ENCODE measurements at places on chromosomes 6 and 20.

- no peak for DNase-seq
Observed at GRCh38 chr6:95660544-95660943, 83.2 kb downstream of the MANEA start.

- no peak for DNase-seq
Observed at GRCh38 chr20:63473555-63474449, 1.3 kb upstream of the KCNQ2 start.

- no peak for DNase-seq
Observed at GRCh38 chr20:6282642-6283041, 159.8 kb upstream of the FERMT1 start.

DNA sequence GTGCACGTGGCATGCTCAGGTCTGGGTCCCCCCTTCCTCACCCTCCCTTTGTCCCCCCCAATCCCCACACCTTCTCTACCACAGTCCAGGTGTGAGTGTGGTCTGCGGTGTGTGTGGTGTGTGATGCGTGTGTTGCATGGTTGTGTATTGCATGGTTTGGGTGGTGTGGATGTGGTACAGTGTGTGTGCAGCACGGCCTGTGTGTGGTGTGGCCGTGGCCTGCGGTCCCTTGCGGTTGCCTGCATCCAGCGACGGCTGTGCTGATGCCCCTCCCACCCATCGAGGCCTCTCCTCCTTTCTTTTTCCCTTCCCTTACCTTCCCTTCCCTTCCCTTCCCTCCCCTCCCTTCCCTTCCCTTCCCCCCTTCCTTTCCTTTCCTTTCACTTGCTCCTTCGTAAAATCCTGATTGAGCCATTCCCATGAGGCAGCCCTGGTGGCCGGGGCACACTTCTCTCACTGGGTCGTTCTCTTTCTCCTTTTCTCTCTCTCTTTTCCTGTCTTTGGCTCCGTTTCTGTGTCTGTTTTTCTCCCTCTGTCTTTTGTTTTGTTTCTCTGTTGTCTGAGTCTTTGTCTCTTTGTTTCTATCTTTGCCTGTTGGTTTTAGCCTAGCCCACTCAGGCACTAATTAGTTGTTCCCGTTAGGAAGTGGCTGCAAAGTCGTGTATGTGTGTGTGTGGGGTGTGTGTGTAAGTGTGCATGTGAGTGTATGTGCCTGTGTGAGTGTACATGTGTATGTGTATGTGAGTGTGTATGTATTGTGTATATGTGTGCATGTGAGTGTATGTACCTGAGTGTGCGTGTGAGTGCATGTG lies 65.7 kb downstream of the SRC start:
- DNase-seq = no peak

- no peak for DNase-seq
Observed at GRCh38 chr6:140766999-140767398, 1365.7 kb upstream of the GJE1 start.

- DNase-seq = no peak
Observed at GRCh38 chr6:7087491-7087979, 20.2 kb upstream of the RREB1 start.

DNA sequence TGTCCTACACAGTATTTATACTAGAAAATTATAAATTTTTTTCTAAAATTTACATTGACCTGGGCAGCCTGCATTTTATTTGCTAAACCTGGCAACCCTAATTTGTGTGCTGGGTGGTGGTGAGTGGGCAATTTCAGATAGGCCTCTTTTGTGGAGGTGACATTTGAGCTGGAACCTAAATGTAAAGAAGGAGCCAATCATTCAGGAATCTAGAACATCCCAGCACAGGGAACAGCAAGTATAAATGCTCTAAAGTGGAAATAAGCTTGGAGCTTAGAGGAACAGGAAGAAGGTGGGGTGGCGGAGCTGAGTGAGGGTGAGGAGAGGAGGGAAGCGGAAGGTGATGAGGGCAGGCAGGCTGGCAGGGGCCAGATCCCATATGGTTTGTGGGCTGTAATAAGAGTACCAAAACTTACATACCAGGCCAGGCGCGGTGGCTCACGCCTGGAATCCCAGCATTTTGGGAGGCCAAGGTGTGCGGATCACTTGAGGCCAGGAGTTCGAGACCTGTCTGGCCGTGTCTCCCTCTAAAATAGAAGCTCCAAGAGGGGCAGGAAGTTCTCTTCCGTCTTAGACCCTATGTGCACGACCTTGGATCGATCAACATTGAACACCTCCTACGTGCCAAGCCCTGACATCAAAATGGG lies 549 bp upstream of the CSE1L start:
- peak; percentile 6 for DNase-seq

DNA sequence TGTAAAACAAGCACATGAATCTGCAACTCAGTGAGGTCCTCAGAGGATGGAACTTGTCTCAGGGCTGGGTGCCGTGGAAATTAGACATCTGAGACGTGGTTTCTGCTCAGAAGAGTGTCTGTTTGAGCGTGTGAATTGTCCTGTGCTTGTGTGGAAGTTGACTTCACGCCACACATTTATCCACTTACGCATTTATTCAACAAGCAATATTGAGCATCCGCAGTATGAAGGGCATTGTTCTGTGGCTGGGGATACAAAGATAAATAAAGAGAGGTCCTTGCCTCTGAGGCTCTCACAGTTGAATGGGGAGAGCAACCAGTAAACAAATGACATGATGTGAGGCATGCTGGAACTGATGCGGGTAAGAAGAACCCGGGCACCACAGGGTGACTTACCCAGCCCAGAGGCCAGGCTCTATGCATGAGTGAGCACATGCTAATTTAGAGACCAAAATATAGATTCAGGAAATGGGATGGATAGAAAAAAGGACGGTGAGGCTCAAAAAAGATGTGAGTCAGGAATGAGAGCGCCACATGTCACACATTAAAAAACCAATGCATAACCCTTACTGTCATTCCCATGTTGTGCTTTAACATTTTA lies 60.4 kb downstream of the SOBP start:
- DNase-seq = no peak

DNA sequence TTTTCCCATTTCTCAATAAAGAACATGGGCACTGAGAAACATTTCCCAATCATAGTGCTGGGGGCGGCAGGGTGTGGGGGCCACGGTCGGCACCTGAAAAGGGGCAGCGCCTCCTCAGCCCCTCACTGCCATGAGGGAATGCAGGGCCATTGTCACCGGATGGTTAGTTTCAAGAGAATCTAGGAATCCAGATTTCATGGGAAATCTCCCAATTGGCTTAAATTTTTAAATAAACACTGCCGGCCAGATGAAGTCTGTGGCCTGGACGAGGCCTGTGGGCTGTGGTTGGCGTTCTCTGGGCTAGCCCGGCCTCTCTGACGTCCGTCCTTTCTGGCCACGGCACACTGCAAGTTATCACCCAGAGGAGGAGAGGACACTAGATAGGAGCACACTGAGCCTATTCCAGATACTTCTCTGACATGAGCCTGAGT lies 25.6 kb downstream of the MANBAL start:
- no peak for DNase-seq

GRCh38 chr20:38159957-38160756 lies 4.9 kb downstream of the TGM2 start:
- no peak for DNase-seq

DNA sequence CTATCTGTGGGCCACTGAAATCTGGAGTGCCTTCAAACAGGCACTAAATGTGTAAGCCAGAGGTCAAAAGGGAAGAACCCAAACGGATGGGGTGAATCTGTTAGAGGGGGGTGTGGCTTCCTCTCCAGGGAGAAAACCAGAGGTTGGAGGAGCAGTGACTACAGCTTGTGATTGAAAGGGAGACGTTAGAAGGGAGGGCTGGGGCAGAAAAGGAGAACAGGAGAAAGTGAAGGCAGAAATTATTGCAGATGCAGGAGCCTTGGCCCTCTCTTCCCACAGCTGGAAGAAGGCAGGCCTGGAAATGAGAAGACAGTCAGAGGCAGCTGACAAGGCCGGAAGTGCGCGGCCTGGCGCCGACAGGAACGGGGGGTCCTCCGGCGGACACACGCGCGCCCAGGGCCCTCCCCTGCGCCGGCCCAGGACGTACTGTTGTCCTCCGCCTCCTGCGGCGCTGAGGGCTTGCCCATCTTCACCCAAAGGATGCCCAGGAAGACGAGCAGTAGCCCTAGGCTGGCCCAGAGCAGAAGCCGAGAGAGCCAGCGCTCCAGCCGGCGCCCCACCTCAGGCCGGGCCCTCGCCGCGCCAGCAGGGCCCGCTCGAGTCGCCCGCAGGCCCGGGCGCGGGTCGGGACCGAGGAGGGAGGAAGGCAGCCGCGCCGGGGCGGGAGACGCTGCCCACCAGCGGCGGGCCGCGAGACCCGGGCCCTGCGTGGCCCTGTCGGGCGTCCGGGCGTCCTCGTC lies 806 bp downstream of the LEMD2 start:
- peak; percentile 21 for DNase-seq

- no peak for DNase-seq
Observed at GRCh38 chr6:128314190-128314589, 206.2 kb downstream of the PTPRK start.

DNA sequence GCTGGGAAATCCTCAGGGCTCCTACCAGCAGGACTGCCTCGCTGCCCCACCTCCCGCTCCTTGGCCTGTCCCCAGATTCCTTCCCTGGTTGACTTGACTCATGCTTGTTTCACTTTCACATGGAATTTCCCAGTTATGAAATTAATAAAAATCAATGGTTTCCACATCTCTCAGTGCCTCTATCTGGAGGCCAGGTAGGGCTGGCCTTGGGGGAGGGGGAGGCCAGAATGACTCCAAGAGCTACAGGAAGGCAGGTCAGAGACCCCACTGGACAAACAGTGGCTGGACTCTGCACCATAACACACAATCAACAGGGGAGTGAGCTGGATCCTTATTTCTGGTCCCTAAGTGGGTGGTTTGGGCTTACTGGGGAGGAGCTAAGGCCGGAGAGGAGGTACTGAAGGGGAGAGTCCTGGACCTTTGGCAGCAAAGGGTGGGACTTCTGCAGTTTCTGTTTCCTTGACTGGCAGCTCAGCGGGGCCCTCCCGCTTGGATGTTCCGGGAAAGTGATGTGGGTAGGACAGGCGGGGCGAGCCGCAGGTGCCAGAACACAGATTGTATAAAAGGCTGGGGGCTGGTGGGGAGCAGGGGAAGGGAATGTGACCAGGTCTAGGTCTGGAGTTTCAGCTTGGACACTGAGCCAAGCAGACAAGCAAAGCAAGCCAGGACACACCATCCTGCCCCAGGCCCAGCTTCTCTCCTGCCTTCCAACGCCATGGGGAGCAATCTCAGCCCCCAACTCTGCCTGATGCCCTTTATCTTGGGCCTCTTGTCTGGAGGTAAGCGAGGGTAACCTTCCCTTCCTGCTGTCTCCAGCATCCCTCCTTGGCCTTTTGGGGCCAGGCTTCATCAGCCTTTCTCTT lies at the start of gene CFB:
Gene CFB (plus strand): TSS at position 589 of the 863 bp plus-strand sequence. CDS start 127 bp downstream, at position 716.
- no peak for DNase-seq

DNA sequence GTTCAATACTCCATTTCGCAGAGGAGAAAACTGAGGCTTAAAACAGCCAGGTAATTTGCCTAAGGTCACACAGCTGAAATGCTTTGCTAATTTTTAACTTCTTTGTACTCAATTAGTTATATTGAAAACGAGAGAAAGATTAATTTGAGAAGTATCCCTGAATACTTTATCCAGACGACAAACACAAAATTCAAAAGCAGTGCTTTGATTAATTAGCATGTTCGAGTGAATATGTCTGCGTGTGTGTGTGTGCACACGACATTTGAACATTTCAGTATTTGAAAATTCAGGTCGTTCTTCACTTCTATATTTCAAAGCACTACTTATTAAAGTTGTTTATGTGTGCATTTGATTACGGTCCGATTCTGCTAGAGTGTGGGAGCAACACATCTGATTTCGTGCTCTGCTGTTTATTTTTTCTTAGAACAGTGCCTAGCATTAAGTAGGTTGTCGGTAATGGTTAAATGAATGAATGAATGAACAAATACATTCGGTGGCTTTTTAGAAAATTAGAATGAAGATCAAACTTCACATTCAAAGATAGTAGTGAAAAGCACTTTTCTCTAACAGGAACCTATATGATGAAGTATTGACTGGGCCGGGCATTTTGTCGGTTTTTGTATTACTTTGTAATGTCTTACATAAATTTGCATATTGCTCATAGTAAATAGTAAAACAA lies 36.9 kb upstream of the SYNCRIP start:
- DNase-seq = no peak

DNA sequence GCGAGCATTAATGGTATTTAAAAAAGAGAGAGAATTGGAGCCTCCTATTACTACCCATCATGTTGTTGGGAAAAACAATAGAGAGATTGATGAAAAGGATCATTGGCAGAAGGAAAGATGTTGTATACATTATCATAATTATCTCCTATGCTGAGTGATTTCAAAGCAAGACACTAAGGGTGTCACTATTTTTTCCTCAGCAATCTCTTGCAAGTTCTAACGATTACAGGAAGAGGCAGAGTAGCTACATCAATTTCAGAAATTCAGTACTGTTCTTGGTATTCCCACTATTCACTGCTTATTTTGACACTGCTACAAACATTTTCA lies 891.2 kb downstream of the C6orf118 start:
- DNase-seq = no peak

- DNase-seq = no peak
Observed at GRCh38 chr6:7178280-7178679, 70.5 kb downstream of the RREB1 start.

DNA sequence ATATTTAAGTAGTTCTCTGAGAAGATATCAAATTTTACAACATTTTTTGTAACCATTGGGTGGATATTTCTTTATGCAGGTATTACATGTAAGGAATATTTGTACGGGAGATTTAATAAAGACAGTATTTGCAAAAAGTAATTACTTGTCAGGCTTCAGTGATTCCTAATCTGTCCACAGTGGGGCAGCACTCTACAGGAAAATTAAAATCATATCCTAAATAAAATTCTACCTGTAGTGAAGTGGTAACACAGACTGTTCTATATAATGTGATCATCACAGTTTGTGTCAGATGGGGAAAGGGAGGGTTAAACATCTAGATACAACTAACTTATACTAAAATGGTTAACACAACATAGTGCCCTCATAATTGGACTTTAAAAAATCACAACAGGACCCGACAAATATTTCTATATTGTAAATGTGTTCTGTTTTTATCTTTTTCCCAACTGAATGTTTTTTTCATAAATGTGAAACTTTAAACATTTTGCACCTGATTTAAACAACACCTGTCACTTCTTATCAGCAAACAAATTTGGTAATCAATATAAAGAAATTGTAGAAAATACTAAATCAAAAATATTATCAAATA lies 145.6 kb upstream of the MANEA start:
- peak; percentile 13 for DNase-seq

DNA sequence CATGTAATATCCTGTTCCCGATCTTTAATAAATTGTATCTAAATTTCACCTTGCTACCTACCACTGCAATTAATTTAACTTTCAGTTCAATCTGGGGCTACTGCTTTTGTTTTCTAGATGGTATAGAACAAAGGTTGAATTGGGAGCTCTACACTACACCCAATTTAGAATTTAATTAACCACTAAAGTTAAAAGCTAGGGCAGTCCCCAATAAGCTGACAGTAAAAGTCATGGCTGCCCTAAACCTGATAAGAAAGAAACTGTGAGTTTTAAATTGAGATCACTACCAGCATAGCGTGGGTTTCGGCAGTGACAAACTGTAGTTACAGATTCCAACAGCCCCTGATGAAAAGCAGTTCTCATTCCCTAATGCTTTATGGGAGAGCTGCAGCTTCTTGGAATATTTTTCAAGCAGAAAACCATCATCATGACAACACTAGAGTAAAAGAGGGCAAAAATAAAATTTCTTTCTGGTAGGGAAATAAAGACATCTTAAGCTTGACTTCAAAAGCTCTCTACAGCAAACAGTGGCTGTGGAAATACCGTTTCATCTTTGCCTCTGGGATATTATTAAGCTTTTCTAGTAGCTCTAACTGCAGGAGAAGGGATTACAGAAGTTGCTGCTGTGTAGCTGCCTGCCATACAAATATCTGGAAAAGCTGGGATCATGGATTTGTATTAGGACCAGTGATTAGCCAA lies 1372.1 kb downstream of the EPHA7 start:
- DNase-seq = no peak

- no peak for DNase-seq
Observed at GRCh38 chr20:61529354-61529753, 277.3 kb downstream of the CDH4 start.
